ENCODE measurements at places on chromosomes 6 and 20. TPM values are rescaled to one million over a fixed set of nuclear protein-coding genes. Genes with fewer than 3 reads are reported as not detected.

SERINC1 gene
- 150 TPM for polyA plus RNA-seq

KIF25 gene
- polyA plus RNA-seq = 0.96 TPM

FAM210B gene
- polyA plus RNA-seq = 40.9 TPM

SRC gene
- 13.9 TPM for polyA plus RNA-seq

C6orf132 gene
- polyA plus RNA-seq = 0.59 TPM

OR14J1 gene
- polyA plus RNA-seq = not detected

UFL1 gene
- 27.7 TPM for polyA plus RNA-seq

HTR1E gene
- not detected for polyA plus RNA-seq

NCOA6 gene
- polyA plus RNA-seq = 30.9 TPM

SPATS1 gene
- polyA plus RNA-seq = not detected

TRIM40 gene
- not detected for polyA plus RNA-seq

NKAPL gene
- 1.2 TPM for polyA plus RNA-seq

RAB44 gene
- polyA plus RNA-seq = 0.17 TPM

DACT2 gene
- polyA plus RNA-seq = 1.4 TPM

BMP6 gene
- 1.5 TPM for polyA plus RNA-seq

ARG1 gene
- 0.28 TPM for polyA plus RNA-seq

GNRH2 gene
- polyA plus RNA-seq = not detected

WASF1 gene
- polyA plus RNA-seq = 13.7 TPM

ADGRB3 gene
- polyA plus RNA-seq = 0.79 TPM

C20orf202 gene
- polyA plus RNA-seq = 0.45 TPM

DDX43 gene
- polyA plus RNA-seq = 0.48 TPM

HLA-DOB gene
- polyA plus RNA-seq = not detected

COL12A1 gene
- polyA plus RNA-seq = 696 TPM

DBNDD2 gene
- 22.2 TPM for polyA plus RNA-seq

IL20RA gene
- 34.0 TPM for polyA plus RNA-seq

HDGFL1 gene
- 0.16 TPM for polyA plus RNA-seq

ELOVL2 gene
- polyA plus RNA-seq = 2.5 TPM

PROKR2 gene
- polyA plus RNA-seq = 0.31 TPM

RBM24 gene
- 326 TPM for polyA plus RNA-seq

SLC17A3 gene
- not detected for polyA plus RNA-seq

ADGB gene
- polyA plus RNA-seq = not detected

EYA2 gene
- 2.4 TPM for polyA plus RNA-seq

AHI1 gene
- polyA plus RNA-seq = 14.5 TPM

TOX2 gene
- polyA plus RNA-seq = 3.2 TPM

TUBB2A gene
- 66.3 TPM for polyA plus RNA-seq

ANGPT4 gene
- 0.08 TPM for polyA plus RNA-seq

BMP7 gene
- 2.9 TPM for polyA plus RNA-seq

IMPG1 gene
- polyA plus RNA-seq = 0.22 TPM

ALDH8A1 gene
- polyA plus RNA-seq = 0.60 TPM

PRSS16 gene
- 0.75 TPM for polyA plus RNA-seq

GJA1 gene
- polyA plus RNA-seq = 96.0 TPM

ANKRD6 gene
- polyA plus RNA-seq = 11.0 TPM

STMN3 gene
- polyA plus RNA-seq = 22.8 TPM

CPXM1 gene
- polyA plus RNA-seq = 50.2 TPM

MAPK13 gene
- polyA plus RNA-seq = 14.5 TPM

JPH2 gene
- polyA plus RNA-seq = 70.9 TPM

SUMO4 gene
- 0.49 TPM for polyA plus RNA-seq

ADTRP gene
- 1.2 TPM for polyA plus RNA-seq

MOG gene
- polyA plus RNA-seq = not detected

AGER gene
- polyA plus RNA-seq = 6.9 TPM

NRSN2 gene
- polyA plus RNA-seq = 27.8 TPM

Data from muscle of back (tissue), 13 donors.